Left cardiac atrium (tissue), 4 donors: ENCODE measurements at places on chromosomes 7 and 10. TPM values are rescaled to one million over a fixed set of nuclear protein-coding genes. Genes with fewer than 3 reads are reported as not detected.

- DNase-seq, result no peak
Measured at GRCh38 chr7:43884209-43884608, 14.9 kb upstream of the MRPS24 start.

- DNase-seq, result no peak
Measured at GRCh38 chr10:78041170-78042057, 7.8 kb downstream of the RPS24 start.

- peak; percentile 61 for DNase-seq
Measured at GRCh38 chr10:99532687-99533495, at the start of gene NKX2-3. TSS of gene NKX2-3 (plus strand) at chr10:99532942. CDS start at chr10:99533132, 190 bp downstream.

DNA sequence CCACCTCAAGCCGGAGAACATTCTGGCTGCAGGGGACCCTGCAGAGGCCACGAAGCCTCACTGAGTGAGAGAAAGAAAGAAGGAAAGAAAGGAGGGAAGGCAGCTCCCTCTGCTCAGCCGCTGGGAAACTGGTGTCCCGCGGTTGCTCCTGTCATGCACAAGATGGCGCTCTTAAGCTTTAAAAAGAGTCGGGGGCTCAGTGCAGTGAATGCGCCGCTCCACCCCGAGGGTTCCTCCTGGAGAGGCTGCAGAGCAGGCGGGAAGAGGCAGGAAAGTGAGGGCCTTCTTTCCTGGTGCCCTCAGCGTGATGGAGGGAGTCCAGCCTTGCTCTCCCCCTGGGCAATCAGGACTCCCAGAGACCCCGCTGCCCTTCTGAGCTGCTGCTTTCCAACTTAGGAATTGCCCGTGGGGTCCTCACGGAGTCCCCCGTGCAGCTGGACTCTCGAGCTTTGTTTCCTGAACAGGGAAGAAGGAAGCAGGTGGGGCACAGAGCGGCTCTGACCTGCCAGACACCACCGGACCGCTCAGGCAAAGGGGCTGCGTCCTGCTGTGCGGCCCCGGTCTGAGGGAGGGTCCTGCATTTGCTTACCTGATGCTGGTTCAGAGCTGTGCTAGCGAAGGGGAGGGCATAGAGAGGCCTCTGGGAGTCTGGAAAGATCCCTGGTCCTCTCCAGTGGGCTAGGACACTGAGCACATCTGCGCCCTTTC lies 141.9 kb upstream of the MKI67 start:
- DNase-seq, result peak; percentile 29

DNA sequence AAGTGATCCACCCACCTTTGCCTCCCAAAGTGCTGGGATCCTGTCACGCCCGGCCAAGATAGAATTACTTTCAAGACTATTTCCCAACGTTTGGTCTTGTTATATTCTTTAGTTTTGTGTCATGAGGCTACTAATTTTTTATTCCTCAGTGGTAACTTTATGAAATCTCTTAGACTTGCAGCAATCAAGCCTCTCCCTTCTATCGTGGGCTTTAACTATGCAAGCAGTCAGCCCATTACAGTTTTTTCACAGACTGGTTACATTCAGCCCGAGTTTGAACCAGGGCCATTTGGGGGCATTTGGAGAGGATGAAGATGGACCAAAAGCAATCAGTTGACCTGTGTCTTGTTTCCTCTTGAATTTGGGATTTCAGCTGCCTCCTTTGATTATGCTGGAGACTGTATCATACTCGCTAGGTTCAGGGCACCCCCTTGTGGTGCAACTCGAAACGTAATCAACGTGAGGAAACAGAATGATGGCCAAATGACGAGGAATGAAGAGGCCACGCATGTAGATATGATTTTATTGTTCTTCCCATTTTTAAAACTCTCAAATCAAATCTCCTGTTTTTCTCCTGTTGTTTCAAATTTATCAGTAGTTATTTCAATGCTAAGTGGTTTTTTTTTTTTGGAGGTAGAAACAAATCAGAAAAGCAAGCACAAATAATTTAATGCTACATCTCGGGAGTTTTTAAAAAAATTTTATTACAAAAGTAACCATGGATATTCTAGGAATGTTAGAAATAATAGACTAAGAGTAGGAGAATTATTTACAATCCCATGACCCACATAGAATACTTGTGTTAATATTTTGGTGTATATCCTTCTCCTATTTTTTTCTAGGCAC lies 151.6 kb downstream of the KIAA1217 start:
- peak; percentile 80 for DNase-seq

GRCh38 chr7:37310327-37311080 lies 138.2 kb downstream of the ELMO1 start:
- DNase-seq, result no peak

GRCh38 chr7:74231232-74231590 lies 21.4 kb downstream of the LAT2 start:
- no peak for DNase-seq

DNA sequence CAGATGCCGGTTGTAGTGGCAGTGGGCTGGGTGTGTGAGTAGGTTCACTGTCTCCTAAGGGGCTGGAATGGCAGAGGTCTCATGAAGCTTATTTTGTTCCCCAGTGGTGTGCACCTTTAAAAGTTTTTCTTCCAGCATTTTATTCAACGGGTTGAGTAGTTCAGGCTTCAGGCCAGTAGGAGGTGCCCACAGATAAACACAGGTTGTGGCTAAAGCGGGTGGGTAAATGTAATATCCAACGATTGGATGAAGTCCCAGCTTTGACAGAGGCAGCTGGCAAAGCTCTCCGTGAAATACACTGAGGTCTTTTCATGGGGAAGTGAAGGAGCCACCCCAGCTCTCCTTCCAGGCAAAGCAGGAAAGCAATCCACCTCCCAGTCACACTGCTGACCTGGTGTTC lies 339.8 kb upstream of the LRRTM3 start:
- no peak for DNase-seq

- no peak for DNase-seq
Measured at GRCh38 chr7:99806839-99807478, 20.9 kb upstream of the CYP3A43 start.

GRCh38 chr10:131396121-131397050 lies 84.9 kb upstream of the TCERG1L start:
- no peak for DNase-seq

DNA sequence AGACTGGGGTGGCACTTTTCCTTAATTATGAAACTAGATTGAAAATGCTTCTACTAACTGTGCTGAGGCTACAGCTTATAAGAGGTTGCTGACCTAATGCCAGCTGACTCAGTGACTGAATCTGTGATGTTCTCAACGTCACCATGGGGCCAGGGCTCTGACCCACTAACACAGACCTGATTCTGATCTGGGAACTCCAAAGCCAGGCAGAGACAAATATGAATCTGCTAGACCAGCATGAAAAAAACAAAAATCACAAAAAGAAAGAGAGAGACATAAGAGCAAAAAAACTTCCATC lies 16.1 kb downstream of the USP6NL start:
- no peak for DNase-seq

- no peak for DNase-seq
Measured at GRCh38 chr7:21191321-21192073, 236.4 kb upstream of the SP4 start.

DNA sequence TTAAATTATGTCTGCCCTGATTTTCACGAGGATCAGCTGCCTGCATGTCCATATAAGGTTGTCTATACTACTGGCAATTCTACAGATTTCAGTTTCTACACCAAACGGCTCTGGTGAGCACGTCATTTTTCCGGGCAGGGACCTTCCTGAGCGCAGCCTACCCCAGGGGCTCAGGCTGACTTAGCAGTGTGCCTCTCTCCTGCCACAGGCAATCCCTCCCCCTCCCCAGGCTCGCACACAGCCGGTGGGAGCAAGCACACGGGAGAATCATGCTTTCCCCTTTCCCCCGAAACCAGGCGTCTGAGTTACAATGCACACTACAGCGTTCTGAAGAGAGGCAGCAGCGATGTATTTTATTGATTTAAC lies 1.7 kb downstream of the KLF6 start:
- DNase-seq, result peak; percentile 68

LIPJ gene
- not detected for total RNA-seq

CRHR2 gene
- total RNA-seq, result 0.44 TPM

CHST3 gene
- total RNA-seq, result 40.0 TPM

GPRIN2 gene
- not detected for total RNA-seq

IQUB gene
- total RNA-seq, result 0.24 TPM

EXOC4 gene
- total RNA-seq, result 41.5 TPM

AGAP3 gene
- 53.0 TPM for total RNA-seq
